Hematopoietic multipotent progenitor cell treated with erythropoietin and hydrocortisone succinate and interleukin-3 and kit ligand, for 4 days (in vitro differentiated cells): ENCODE measurements at places on chromosomes 3 and 15.

GRCh38 chr3:178393824-178394223 lies 142.4 kb upstream of the KCNMB2 start:
- no peak for DNase-seq

DNA sequence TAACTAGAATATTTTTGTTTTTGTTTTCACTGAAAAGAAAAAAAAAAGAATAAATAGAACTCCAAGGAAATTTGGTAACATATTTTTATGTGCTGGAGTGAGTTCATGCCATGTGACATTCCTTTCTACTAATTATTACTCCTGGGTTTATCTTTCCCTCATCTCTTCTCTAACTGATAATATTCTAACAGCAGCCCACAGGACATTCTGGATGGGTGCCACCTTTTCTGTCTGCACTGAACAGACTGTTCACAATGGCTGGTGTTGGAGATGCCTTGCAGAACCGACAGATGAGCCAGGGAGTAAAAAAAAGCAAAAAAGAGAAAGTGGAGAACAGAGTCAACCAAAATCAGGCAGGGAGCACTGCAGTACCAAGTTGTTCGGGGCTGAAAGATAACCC lies 151.3 kb downstream of the OR4M2 start:
- no peak for DNase-seq

- no peak for DNase-seq
Measured at GRCh38 chr3:125168711-125169393, 43.7 kb downstream of the SLC12A8 start.

GRCh38 chr3:169563775-169564059 lies 99.8 kb downstream of the MECOM start:
- no peak for DNase-seq

GRCh38 chr3:185813691-185814215 lies 11.1 kb downstream of the IGF2BP2 start:
- DNase-seq: peak; percentile 55

- no peak for DNase-seq
Measured at GRCh38 chr15:36497901-36498300, 81.5 kb upstream of the CDIN1 start.

DNA sequence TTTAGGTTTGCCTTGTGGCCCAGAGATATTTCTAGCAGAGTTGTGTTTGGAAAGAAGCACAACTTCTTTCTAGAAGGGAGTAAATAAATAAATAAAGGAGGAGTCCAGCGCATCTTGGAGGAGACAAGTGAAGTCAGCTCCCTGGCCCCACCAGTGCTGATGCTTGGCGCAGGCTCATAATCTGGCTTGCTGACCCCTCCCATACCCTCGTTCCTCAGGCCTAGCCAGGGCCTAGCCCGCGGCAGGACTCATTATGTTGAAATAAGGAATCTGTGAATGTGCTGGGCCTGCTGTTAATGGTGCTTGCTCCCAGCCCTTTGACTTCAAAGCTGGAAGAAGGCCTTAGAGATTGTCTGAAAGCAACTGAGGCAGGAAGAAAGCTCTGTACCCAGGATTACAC lies 3.1 kb downstream of the ZNF710 start:
- no peak for DNase-seq

DNA sequence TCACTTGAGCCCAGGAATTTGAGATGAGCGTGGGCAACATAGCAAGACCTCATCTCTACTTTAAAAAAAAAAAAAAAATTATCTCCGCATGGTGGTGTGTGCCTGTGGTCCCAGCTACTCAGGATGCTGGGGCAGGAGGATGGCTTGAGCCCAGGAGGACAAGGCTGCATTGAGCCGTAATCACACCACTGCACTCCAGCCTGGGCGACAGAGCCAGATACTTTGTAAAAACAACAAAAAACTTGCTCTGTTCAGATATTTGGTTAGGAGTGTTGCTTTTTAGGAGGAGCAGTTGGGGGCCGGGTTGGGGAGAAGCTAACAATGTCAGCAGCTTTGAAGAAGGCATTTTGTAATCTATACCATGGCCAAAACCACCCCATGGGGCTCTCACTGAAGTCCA lies 4.1 kb downstream of the GCNT3 start:
- no peak for DNase-seq

DNA sequence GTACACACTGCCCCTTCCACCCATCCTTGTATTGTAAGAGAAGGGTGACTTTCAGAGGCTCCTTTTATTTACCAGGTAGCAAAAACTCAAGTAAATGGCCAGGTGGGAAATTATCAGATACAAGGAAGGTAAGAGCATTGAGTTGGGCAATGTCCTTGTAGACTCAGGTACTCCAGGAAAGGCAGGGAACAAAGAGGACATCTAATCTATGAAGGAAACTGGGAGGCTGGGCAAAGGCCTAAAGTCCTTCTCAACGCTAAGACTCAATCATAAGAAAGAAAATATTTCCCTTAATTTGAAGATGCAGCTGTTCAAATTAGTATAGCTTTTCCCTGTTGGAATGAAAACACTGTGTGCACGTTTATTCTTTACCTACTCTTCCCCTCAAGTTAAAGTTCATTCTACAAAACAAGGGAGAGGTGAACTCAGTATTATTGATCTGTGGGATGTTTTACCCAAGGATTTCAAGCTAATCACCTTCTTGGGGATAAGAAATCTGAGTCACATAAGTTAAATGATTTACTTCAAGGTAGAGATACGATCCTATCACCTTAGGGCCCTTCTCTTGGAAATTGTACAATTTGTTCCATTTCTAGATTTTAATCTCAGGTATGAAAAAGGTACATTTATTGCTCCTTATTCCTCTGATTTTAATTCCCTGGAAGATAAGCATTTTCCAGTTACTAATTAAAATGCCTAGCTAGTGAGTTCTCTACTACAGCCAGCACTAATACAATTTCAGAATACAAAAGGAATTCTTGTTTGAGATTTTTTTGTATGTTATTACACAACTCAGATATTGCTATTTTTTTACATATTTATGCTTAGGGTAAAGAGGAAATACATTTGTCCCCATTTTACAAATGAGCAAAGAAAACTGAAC lies 80.6 kb downstream of the PLD1 start:
- DNase-seq: no peak

DNA sequence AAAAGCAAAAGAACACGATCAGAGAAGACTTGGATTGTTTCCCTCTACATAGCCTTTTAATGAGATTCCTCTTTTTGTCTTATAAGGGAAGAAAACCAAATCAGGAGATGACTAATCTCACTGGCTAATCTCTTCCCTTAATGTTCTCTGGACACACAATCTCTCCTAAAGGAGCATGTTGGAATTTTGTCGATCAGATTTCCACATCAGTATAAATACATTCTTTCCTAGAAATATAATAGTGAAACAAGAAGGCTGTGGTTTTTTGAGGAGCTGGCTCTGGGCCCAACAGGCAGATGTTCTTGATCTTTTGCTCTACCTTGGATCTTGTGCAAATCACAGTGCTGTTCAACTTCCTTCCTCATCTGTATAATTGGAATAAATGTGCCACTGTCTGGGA lies 94.0 kb downstream of the GTPBP8 start:
- peak; percentile 47 for DNase-seq

DNA sequence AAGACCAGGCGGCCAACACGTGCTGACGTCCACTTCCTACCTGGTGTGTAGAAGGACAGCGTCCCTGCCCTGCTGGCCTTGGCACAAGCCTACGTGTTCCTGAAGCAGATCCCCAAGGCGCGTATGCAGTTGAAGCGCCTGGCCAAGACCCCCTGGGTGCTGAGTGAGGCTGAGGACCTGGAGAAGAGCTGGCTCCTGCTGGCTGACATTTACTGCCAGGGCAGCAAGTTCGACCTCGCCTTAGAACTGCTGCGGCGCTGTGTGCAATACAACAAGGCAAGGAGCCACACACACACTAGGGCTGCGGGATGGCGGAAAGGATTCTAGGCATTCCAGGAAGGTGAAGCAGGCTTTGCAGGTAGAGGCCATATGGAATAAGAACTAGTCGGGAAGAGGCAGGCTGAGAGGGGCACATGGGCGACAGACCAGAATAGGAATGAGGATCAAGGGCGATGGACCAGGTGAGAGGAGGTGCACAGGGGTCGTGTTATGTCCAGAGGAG lies 15.9 kb downstream of the CSRNP1 start:
- DNase-seq: no peak

DNA sequence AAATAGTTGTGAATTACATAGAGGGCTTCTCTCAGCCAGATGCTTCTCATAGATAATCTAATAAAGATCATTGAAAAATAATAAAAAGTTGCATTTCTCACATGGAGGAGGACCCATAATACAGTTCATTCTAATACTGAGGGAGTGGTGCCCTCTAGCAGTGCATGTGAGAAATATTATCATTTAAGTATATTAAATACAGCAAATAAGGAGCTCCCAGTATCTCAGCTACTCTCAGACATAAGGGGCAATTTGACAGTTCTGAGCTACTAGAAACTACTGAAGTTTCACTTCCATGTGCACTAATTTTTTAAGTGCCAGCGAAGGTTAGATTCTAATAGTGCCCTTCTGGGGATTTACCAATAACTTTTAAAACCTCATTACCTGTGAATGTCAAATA lies 188.3 kb downstream of the IL5RA start:
- peak; percentile 63 for DNase-seq

- DNase-seq: peak; percentile 57
Measured at GRCh38 chr15:89781055-89781454, 4.9 kb downstream of the MESP2 start.
